ENCODE measurements at places on chromosomes 3 and 15. TPM values are rescaled to one million over a fixed set of nuclear protein-coding genes. Genes with fewer than 3 reads are reported as not detected.

Gene KCNAB1
- not detected for total RNA-seq

Gene NR2E3
- total RNA-seq, result not detected

Gene HMCES
- total RNA-seq, result 50.8 TPM

Gene HGD
- 0.50 TPM for total RNA-seq

Gene CPA3
- total RNA-seq, result not detected

Gene SLC22A13
- 0.93 TPM for total RNA-seq

Gene HYKK
- 0.77 TPM for total RNA-seq

Gene SUCNR1
- total RNA-seq, result not detected
